DMS79 (cell line): ENCODE measurements at places on chromosomes 11 and 22.

GRCh38 chr11:86161336-86161735, 83.2 kb upstream of the EED start:
- DNase-seq, result no peak

- no peak for DNase-seq
Measured at GRCh38 chr11:64859542-64860414, 15.3 kb upstream of the CDC42BPG start.

- no peak for DNase-seq
Measured at GRCh38 chr11:78539506-78539905, 35.2 kb downstream of the NARS2 start.

- DNase-seq, result no peak
Measured at GRCh38 chr11:77332259-77332658, 30.8 kb upstream of the GDPD4 start.

DNA sequence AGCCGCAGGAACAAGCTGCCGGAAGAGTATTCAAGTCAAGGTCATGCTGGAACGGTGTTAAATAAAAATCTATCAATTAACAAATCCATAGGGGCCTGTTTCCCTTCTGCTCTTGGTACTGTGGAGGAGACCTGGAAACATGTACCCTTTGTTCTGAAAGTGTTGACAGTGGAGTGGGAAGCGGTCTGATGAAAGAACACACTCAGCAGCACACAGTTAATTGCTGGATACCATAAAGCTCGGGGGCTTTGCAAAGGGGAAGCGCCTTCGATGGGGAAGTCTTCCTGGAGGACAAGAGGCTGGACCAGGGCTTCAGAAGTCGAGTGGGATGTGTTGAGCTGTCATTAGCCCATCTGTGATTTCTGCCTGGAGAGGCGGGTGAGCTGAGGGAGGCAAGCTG, 112.5 kb upstream of the CLPB start:
- no peak for DNase-seq

DNA sequence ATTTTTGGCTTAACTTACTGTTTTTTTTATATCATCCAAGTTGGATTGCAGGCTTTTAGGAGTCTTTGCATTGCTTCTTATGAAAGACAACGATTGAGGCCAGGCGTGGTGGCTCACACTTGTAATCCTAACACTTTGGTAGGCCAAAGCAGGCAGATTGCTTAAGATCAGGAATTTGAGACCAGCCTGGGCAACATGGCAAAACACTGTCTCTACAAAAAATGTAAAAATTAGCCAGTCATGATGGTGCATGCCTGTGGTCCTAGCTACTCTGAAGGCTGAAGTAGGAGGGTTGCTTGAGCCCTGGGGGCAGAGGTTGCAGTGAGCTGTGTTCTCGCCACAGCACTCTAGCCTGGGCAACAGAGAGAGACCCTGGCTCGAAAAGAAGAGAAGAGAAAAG, 56.6 kb downstream of the BID start:
- DNase-seq, result no peak

DNA sequence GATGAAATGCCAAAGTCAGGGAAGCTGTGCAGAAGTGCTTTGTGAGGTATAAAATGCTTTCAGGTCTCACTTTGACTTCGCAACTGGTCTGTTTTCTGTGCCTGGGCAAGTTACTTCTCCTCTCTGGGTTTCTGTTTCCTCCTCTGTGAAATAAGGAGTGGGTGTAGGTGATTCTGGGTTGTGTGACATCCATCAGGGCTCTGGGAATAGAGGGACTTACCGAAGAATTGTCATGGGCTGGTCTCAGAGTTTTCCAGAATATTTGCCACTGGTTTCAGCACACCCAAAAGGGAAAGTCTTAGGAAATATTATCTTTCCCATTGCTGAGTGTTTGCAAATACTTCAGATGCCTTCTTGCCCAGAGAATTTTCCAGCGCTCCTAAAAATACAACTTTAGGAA, 118.4 kb downstream of the KIAA1671 start:
- no peak for DNase-seq

GRCh38 chr22:41943661-41944209, 3.2 kb downstream of the CENPM start:
- DNase-seq, result no peak
